ENCODE measurements at places on chromosomes 6 and 20. TPM values are rescaled to one million over a fixed set of nuclear protein-coding genes. Genes with fewer than 3 reads are reported as not detected.

- H3K27me3 ChIP-seq, result no peaks in the 10 kb centered on the region
- H3K36me3 ChIP-seq, result peaks cover 9% of the 10 kb centered on the region
- no peak overlapping the region for H3K27ac ChIP-seq
Observed at GRCh38 chr6:75334266-75335040, 49.9 kb upstream of the TMEM30A start.

SCP2D1 gene
- not detected for total RNA-seq

TBXT gene
- total RNA-seq, result not detected

DNA sequence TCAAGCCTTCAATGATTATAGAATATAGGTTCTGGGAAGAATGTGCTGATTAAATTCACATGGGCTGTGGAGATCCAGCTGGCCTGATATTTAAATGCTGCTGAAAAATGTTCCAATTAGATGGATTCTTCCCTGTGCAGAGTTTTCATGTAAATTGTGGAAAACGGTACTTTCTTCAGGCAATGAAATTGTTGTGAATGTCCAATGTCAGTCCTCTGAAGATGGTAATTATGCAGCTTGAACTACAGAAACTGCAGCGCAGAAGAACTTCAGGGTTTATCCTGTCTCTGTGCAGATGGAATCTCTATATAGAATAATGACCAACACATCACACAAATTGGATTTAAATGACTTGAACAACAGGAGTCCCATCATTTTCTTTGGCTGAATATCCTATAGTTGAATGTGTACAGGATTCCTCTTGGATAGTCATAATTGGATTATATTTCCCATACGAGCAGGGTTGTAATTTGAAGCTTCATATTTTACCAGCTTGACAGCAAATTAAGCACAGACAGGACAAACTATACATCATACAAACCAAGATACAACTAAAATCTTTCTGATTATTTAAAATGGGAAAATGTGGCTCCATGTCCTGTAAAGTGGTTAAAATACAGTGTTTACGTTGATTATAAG, 82.3 kb downstream of the CAP2 start:
- H3K4me3 ChIP-seq, result no peak overlapping the region
- no peak for DNase-seq
- peaks cover 60% of the 10 kb centered on the region for H3K4me1 ChIP-seq
- no peaks in the 10 kb centered on the region for H3K27me3 ChIP-seq

MYL9 gene
- total RNA-seq, result 86.6 TPM

DNA sequence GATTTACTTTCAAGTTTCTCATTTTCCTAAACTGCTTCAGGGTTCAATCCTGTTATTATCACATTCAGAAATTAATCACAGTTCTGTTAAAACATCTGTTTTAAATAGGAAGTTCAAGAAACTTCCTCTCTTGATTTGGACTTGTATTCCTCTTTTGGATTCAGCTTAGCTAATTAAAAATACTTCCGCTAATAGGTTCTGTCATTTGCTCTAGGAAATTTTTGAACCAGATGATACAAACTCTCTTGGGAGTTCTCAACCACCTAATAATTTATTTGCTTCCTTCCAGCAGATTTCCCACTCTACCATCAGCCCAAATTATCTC, 15.9 kb upstream of the TMEM30A start:
- H3K27ac ChIP-seq, result peak overlapping the region; percentile 5
- no peak overlapping the region for H3K4me3 ChIP-seq
- H3K4me1 ChIP-seq, result peaks cover 11% of the 10 kb centered on the region
- DNase-seq, result no peak
- H3K27me3 ChIP-seq, result no peaks in the 10 kb centered on the region
- peaks cover 16% of the 10 kb centered on the region for H3K36me3 ChIP-seq

DNA sequence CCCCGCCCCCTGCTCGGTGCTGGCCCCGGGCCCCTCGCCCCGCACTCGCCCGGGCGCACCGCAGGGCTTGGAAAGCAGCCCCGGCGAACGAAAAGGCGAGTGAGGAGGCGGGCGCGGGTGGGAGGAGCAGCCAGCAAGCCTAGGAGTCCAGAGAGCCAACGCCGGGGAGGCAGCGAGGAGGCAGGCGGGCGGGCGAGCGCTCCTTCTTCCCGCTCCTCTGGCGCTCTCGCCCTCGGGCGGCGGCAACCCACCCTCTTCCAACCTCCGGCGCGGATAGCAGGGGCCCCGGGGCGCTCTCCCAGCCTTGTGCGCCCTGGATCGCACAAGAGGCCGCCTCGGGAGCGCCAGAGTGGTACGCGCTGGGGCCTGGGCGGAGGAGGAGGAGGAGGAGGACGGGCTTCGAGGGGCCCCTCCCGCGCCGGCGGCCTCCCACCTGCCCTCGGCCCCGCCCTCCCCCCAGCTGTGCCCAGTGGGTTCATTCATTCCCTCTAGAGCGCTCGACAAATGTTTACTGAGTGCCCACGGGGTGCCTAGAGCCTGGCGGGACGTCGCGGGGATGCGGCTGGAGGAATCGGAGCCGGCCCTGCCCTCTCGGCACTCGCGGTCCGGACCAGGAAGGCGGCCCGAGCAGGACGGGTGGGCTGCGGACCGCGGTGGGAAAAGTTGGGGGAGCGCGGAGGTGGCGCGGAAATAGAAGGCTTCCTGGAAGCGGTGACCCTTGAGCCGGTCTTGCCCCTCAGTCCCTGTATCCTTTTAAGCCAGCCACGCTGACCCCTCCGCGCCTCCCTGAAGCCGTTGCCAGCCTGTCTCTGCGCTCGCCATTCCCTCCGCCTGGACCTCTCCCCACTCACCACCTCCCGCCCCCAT, at the start of gene BMP7:
TSS of gene BMP7 (minus strand) at position 351 of the 867 bp plus-strand sequence. CDS start 519 bp downstream, outside the sequence.
- peak within 1 kb of the TSS; percentile 47 for H3K4me3 ChIP-seq
- no peak within 1 kb of the TSS for H3K27ac ChIP-seq
- no peaks in the 10 kb centered on the region for H3K4me1 ChIP-seq
- no peak for DNase-seq
- no peaks in the 10 kb centered on the region for H3K36me3 ChIP-seq

DNA sequence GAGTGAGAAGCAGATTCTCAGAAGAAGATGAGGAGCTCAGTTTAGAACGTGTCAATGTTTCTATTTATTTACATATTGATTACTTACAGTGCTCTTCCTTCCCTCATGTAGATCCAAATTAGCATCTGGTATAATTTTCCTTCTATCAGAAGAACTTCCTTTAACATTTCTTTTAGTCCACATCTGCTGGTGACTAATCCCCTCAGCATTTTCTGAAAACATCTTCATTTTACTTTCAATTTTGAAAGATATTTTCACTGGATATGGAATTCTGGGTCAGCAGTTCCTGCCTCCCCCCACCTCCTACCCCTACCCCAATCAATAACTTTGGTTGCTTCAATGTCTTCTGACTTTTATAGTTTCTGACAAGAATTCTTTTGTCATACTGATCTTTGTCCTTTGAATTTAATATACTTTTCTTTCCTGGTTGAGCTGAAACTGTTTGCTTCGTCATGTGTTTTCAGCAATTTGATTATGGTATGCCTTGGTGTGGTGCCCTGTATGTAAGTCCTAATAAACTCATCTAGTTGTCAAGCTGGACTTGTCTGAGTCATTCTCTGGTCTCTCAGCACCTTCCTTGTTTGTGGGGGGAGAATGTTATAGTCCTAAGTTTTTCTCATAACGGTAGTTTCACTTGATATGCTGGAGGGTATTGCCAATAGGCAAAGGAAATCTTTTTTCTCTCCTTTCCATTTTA, 57.0 kb downstream of the SMPDL3A start:
- H3K27me3 ChIP-seq, result no peaks in the 10 kb centered on the region
- H3K36me3 ChIP-seq, result no peaks in the 10 kb centered on the region
- no peak overlapping the region for H3K27ac ChIP-seq
- H3K4me1 ChIP-seq, result no peaks in the 10 kb centered on the region
- no peak for DNase-seq

DNA sequence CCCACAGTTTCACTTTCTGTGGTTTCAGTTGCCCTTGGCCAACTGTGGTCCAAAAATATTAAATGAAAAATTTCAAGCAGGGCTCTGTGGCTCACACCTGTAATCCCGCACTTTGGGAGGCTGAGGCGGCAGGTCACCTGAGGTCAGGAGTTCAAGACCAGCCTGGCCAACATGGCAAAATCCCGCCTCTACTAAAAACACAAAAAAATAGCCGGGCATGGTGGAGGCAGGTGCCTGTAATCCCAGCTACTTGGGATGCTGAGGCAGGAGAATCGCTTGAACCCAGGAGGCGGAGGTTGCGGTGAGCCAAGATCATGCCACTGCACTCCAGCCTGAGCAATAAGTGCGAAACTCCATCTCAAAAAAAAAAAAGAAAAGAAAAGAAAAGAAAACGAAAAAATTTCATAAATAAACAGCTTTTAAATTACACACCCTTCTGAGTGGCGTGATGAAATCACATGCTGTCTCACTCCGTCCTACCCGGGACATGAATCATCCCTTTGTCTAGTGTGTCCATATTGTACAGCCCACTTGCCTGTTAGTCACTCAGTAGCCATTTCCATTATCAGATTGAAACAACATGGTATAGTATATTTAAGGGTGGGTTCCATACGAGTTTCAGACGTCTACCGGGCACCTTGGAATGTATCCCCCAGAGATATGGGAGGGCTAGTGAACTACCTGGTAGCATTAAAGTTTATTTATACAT, 11.7 kb downstream of the PTPRK start:
- no peak overlapping the region for H3K4me3 ChIP-seq
- peaks cover 8% of the 10 kb centered on the region for H3K4me1 ChIP-seq

- no peaks in the 10 kb centered on the region for H3K36me3 ChIP-seq
- H3K4me3 ChIP-seq, result no peak overlapping the region
- peaks cover 47% of the 10 kb centered on the region for H3K4me1 ChIP-seq
- DNase-seq, result no peak
- no peak overlapping the region for H3K27ac ChIP-seq
Observed at GRCh38 chr6:56758120-56758519, 115.4 kb upstream of the DST start.

DNA sequence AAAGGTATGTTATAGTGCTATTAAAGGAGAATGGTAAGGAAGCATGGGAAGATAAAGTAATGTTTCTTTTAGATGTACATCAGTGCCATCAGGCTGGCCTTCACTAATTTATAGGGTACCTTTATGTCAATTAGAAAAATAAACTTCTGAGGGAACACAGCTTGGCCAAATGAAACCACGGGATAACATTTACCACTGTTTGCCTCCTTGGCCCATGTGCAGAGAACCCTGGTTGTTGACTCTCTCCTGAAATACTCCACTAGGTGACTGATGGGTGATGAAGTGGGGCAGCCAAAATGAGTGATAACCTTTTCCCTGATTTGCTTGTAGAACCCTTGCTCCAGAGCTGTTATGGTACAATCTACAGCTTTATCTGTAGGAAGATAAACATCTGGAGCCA, 9.5 kb downstream of the TRIM38 start:
- peak overlapping the region; percentile 15 for H3K27ac ChIP-seq
- no peak for DNase-seq
- no peak overlapping the region for H3K4me3 ChIP-seq
- no peaks in the 10 kb centered on the region for H3K27me3 ChIP-seq
